PC-9 (cell line): ENCODE measurements at places on chromosomes 1 and 21. TPM values are rescaled to one million over a fixed set of nuclear protein-coding genes. Genes with fewer than 3 reads are reported as not detected.

GRCh38 chr1:161082996-161083747, 6.2 kb downstream of the NECTIN4 start:
- H3K27me3 ChIP-seq, result no peaks in the 10 kb centered on the region
- DNase-seq, result peak; percentile 96
- peaks cover 75% of the 10 kb centered on the region for H3K4me1 ChIP-seq

DNA sequence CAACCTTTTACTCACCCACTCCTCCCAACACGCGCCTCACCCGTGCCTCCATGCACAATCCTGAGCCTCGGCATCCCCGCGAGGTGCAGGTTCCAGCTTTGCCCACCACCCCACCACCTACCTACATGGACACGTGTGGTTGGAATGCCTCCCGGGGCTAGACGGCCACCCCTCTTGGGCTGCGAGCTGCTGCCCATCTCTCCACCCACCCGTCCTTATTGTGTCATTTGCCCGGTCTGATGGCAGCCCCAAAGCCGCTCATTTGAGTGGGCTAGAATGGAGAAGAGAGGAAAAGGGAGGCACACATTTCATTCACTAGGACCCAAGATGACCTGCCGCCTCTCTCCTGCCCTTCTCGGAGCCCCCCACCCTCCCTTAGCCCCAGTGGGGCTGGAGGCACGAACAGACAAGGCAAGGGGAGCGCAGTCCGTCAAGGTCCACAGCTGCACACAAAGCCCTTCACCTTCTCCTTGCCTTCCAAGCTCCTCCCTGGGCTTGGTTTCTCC, 785 bp downstream of the ZNF697 start:
- no peak for DNase-seq
- peaks cover 26% of the 10 kb centered on the region for H3K4me1 ChIP-seq
- no peaks in the 10 kb centered on the region for H3K36me3 ChIP-seq
- no peaks in the 10 kb centered on the region for H3K27me3 ChIP-seq
- 0 out of 2 replicates have a peak overlapping the region, but pooled peaks have one; percentile 43 for H3K27ac ChIP-seq

GRCh38 chr1:16976966-16977365, 3.5 kb downstream of the MFAP2 start:
- H3K4me1 ChIP-seq, result no peaks in the 10 kb centered on the region
- H3K27me3 ChIP-seq, result no peaks in the 10 kb centered on the region
- H3K27ac ChIP-seq, result no peak overlapping the region
- no peak for DNase-seq
- no peaks in the 10 kb centered on the region for H3K36me3 ChIP-seq

DNA sequence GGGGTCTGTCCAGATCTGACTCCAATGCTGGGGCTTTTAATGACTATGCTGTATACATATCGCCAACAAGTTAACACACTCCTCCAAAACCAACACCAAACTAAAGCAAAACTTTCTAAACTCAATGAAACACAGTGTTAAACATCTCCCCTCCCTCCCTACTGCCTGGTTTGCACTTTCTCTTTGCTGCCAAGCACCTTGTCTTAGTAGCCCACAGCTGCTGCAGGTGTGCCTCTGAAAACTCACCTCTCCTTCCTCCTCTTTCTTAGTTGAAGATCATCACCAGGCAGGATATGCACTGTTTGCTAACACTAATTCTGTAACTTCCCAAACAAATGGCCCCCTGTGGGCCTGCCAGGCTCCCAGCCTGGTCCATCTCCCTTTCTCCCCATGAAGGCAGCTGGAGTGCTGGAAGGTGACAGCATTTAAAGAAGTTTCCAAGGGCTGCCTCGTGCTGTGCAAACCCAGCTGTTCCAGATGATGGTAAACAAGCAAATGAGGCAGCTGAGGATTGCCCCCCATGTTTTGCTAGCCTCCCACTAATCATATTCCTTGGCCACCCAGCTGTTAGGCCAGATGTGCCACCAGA, 213.7 kb downstream of the ASTN1 start:
- no peak overlapping the region for H3K4me3 ChIP-seq
- no peaks in the 10 kb centered on the region for H3K4me1 ChIP-seq
- H3K27ac ChIP-seq, result no peak overlapping the region

GRCh38 chr1:61687901-61688300, 37.0 kb downstream of the TM2D1 start:
- H3K36me3 ChIP-seq, result no peaks in the 10 kb centered on the region; the same call in 1 of the 2 replicates
- no peak overlapping the region for H3K4me3 ChIP-seq
- no peak overlapping the region for H3K27ac ChIP-seq
- no peaks in the 10 kb centered on the region for H3K27me3 ChIP-seq
- peaks cover 7% of the 10 kb centered on the region; the same call in 1 of the 2 replicates for H3K4me1 ChIP-seq

DNA sequence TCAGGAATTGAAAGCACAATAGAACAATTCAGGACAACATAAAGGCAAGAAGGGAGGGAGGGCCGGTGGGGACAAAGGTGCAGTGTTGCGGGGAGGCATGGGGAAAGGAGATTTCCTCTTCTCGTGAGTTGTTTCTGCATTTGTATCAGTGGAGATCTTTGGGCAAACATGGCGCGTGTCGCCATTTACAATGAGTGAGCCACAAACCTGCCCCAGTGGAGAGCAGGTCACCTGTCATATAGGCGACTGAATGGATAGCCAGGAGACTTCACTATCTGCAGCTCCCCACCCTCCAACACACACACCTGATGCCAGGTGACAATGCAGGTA, 87.7 kb upstream of the SLC45A1 start:
- no peaks in the 10 kb centered on the region for H3K27me3 ChIP-seq
- peaks cover 5% of the 10 kb centered on the region for H3K4me1 ChIP-seq
- H3K27ac ChIP-seq, result no peak overlapping the region
- DNase-seq, result no peak

GRCh38 chr1:213876531-213876930, 111.2 kb upstream of the PROX1 start:
- H3K36me3 ChIP-seq, result no peaks in the 10 kb centered on the region
- no peaks in the 10 kb centered on the region for H3K4me1 ChIP-seq

- peaks cover 62% of the 10 kb centered on the region for H3K4me1 ChIP-seq
- no peaks in the 10 kb centered on the region for H3K27me3 ChIP-seq
- peak overlapping the region; percentile 89 for H3K27ac ChIP-seq
- H3K4me3 ChIP-seq, result no peak overlapping the region; the same call in 1 of the 2 replicates
These were observed 23.6 kb upstream of the KCNC4 start for GRCh38 chr1:110186558-110186957.

- no peak overlapping the region for H3K4me3 ChIP-seq
- H3K36me3 ChIP-seq, result no peaks in the 10 kb centered on the region
- H3K27ac ChIP-seq, result no peak overlapping the region
- H3K27me3 ChIP-seq, result no peaks in the 10 kb centered on the region
- H3K4me1 ChIP-seq, result no peaks in the 10 kb centered on the region
- DNase-seq, result no peak
These were observed 208.5 kb downstream of the KCNT2 start for GRCh38 chr1:196399713-196400112.

- no peak for DNase-seq
- no peaks in the 10 kb centered on the region for H3K36me3 ChIP-seq
- no peaks in the 10 kb centered on the region for H3K4me1 ChIP-seq
These were observed 92.7 kb upstream of the LRRC7 start for GRCh38 chr1:69475021-69475420.

- H3K4me3 ChIP-seq, result no peak overlapping the region
- peaks cover 39% of the 10 kb centered on the region for H3K27me3 ChIP-seq
- DNase-seq, result no peak
- no peaks in the 10 kb centered on the region for H3K36me3 ChIP-seq
- H3K27ac ChIP-seq, result no peak overlapping the region
These were observed 46.4 kb upstream of the KRTAP19-8 start for GRCh38 chr21:31084689-31085088.

DNA sequence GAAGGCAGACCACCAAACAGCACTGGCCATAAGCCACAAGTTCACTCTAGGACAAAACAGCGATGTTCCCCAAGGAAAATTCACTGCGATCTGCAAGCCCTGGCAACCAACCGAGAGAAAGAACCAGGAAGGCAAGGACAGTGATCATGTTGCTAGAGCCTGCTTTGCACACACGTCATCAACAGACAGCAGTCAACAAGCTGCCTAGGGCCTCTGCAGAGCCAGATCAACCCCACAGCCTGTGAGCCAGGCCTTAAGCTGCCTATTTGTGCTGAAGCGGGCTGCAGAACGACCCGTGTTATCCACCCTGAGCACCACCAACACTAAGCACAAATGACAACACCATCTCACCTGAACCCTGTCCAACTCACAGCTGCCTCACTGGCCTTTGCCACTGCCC, 6.2 kb upstream of the YRDC start:
- H3K4me1 ChIP-seq, result peaks cover 7% of the 10 kb centered on the region
- peaks cover 15% of the 10 kb centered on the region for H3K36me3 ChIP-seq
- H3K4me3 ChIP-seq, result no peak overlapping the region
- DNase-seq, result no peak
- no peak overlapping the region for H3K27ac ChIP-seq
- no peaks in the 10 kb centered on the region for H3K27me3 ChIP-seq

- no peaks in the 10 kb centered on the region for H3K4me1 ChIP-seq
- no peak overlapping the region for H3K27ac ChIP-seq
- no peak overlapping the region for H3K4me3 ChIP-seq
- no peaks in the 10 kb centered on the region for H3K27me3 ChIP-seq
These were observed 11.7 kb downstream of the LHX9 start for GRCh38 chr1:197928849-197929336.

DNA sequence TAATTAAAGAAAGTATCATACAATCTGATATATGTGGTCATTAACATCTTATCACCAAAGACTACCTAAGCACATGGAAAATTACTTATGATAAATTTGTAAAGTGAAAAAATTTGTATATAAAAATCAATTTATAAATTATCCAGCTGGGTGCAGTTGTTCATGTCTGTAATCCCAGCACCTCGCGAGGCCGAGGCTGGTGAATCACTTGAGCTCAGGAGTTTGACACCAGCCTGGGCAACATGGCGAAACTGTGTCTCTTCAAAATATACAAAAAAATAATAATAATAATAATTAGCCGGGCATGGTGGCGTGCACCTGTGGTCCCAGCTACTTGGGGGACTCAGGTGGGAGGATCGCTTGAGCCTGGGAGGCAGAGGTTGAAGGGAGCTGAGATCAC, 82.8 kb upstream of the SYT6 start:
- no peak overlapping the region for H3K4me3 ChIP-seq
- no peaks in the 10 kb centered on the region for H3K4me1 ChIP-seq
- H3K27me3 ChIP-seq, result 0 out of 2 replicates have a peak, but pooled peaks cover 3% of the 10 kb centered on the region
- DNase-seq, result no peak

GRCh38 chr1:220556641-220557040, 28.7 kb downstream of the MARK1 start:
- H3K27me3 ChIP-seq, result no peaks in the 10 kb centered on the region
- H3K36me3 ChIP-seq, result no peaks in the 10 kb centered on the region
- H3K4me3 ChIP-seq, result no peak overlapping the region
- H3K27ac ChIP-seq, result no peak overlapping the region
- H3K4me1 ChIP-seq, result no peaks in the 10 kb centered on the region

GRCh38 chr1:166673722-166674121, 165.6 kb upstream of the POGK start:
- no peak for DNase-seq
- 0 out of 2 replicates have a peak, but pooled peaks cover 3% of the 10 kb centered on the region for H3K27me3 ChIP-seq
- H3K36me3 ChIP-seq, result no peaks in the 10 kb centered on the region
- H3K4me1 ChIP-seq, result no peaks in the 10 kb centered on the region

- H3K27me3 ChIP-seq, result no peaks in the 10 kb centered on the region
- H3K4me3 ChIP-seq, result no peak overlapping the region
- H3K27ac ChIP-seq, result no peak overlapping the region
- no peaks in the 10 kb centered on the region for H3K36me3 ChIP-seq
- no peak for DNase-seq
These were observed 179.9 kb downstream of the DPYD start for GRCh38 chr1:97740891-97741290.

DNA sequence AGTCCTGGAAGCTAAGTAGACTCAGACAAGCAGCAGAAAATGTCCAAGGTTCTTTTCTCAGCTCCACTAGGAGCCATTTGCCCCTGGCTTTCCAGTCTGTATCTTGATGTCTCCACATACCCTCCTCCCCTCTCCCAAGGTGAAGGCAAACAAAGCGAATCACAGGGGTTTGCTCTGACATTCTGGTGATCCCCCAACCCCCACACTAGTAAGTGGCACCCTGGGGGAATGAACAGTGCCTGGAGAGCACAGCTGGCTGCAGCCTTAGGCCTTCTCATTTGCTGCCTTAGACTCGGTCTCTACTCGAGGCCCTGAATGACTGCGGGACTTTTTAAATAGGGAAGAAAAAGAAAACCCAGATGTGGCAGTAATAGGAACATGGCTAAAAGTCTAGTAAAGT, 15.3 kb downstream of the ERI3 start:
- no peaks in the 10 kb centered on the region for H3K4me1 ChIP-seq
- H3K36me3 ChIP-seq, result peaks cover 47% of the 10 kb centered on the region
- DNase-seq, result no peak
- H3K27ac ChIP-seq, result no peak overlapping the region
- H3K4me3 ChIP-seq, result no peak overlapping the region

GRCh38 chr1:33314416-33314815, 6.5 kb downstream of the A3GALT2 start:
- no peaks in the 10 kb centered on the region for H3K36me3 ChIP-seq
- no peak for DNase-seq
- H3K4me3 ChIP-seq, result no peak overlapping the region
- H3K4me1 ChIP-seq, result no peaks in the 10 kb centered on the region

- peaks cover 65% of the 10 kb centered on the region for H3K4me1 ChIP-seq
- no peak overlapping the region for H3K4me3 ChIP-seq
- H3K27ac ChIP-seq, result peak overlapping the region; percentile 84
- no peak for DNase-seq
- H3K36me3 ChIP-seq, result no peaks in the 10 kb centered on the region
These were observed 22.9 kb downstream of the S1PR1 start for GRCh38 chr1:101259744-101260148.

DNA sequence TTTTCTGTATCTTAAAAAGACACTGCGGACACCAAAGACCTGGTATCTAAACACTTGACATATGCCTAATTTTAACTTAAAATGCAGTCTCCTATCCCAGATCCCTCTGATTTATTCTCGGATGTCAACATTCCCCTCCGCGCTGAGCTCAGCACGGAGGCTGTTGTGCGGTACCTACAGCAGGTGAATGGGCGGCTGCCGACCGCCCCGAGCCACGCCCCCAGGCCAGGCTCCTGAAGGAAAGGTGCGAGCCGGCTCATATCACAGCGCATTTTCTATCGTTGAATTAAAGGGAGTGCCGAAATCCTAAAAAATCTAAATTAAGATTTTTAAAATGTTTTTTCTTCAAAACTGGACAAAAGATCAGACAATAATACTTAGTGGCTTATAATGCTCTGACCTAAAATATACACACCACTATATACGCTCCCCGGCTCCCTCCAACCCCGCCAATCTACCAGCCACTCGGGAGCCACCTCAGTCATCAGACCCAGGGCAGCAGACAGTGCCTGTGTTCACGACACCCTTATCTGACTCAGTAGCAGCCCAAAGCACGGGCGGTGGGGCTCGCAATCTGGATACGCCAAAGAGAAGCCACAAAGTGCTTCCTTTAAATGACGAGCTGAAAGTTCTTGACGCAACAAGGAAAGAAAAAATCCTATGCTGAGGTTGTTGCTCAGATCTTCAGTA, 4.1 kb downstream of the WRAP73 start:
- H3K27ac ChIP-seq, result no peak overlapping the region
- no peaks in the 10 kb centered on the region for H3K36me3 ChIP-seq
- H3K4me1 ChIP-seq, result peaks cover 7% of the 10 kb centered on the region
- DNase-seq, result no peak
- no peak overlapping the region for H3K4me3 ChIP-seq
- H3K27me3 ChIP-seq, result no peaks in the 10 kb centered on the region

AMY2A gene
- not detected in 2 replicates for total RNA-seq

TFF1 gene
- 2.2 and 5.7 TPM in 2 replicates for total RNA-seq

OLFML3 gene
- total RNA-seq, result 0.45 and 0.52 TPM in 2 replicates

SPAG17 gene
- total RNA-seq, result not detected in 2 replicates

POMGNT1 gene
- total RNA-seq, result 82.6 and 97.4 TPM in 2 replicates

CD1D gene
- total RNA-seq, result not detected in 2 replicates
